Stimulated activated CD8-positive, alpha-beta memory T cell treated with anti-CD3 and anti-CD28 coated beads, Interleukin-4, amount 100 ng/mL, for 1 hour (primary cell): ENCODE measurements at places on chromosomes 12 and 14.

GRCh38 chr14:99732436-99733210 lies 48.5 kb downstream of the CYP46A1 start:
- DNase-seq, result no peak

DNA sequence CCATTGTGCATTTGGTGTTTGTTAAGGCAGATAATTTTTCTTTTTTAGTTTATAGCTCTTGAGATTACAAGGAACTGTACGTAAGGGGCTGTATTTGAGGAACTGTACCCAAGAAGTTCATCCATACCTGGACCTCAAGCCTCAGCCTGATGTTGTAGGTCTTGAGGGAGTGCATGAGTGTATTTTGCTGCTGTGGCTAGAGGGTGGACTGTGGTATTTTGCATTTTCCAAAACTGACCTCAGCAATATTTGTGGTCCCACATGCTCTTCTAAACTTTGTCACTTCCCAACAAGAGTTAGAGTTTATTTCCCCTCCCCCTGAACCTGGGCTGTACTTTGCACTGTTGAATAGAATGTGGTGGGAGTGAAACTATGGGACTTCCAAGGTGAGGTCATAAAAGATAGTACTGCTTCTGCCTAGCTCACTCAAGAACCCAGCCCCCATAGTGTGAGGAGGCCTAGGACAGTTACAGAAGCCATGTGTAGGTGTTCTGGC lies 42.2 kb upstream of the FBXO33 start:
- DNase-seq, result no peak

- DNase-seq, result no peak
Measured at GRCh38 chr12:13896063-13896626, 85.3 kb downstream of the GRIN2B start.

- no peak for DNase-seq
Measured at GRCh38 chr14:91078095-91078737, 17.8 kb upstream of the RPS6KA5 start.

- no peak for DNase-seq
Measured at GRCh38 chr12:47887529-47887928, 17.3 kb downstream of the VDR start.

GRCh38 chr14:31966896-31967668 lies 110.0 kb upstream of the ARHGAP5 start:
- no peak for DNase-seq

GRCh38 chr12:15446807-15447206 lies 124.5 kb downstream of the PTPRO start:
- DNase-seq, result no peak

DNA sequence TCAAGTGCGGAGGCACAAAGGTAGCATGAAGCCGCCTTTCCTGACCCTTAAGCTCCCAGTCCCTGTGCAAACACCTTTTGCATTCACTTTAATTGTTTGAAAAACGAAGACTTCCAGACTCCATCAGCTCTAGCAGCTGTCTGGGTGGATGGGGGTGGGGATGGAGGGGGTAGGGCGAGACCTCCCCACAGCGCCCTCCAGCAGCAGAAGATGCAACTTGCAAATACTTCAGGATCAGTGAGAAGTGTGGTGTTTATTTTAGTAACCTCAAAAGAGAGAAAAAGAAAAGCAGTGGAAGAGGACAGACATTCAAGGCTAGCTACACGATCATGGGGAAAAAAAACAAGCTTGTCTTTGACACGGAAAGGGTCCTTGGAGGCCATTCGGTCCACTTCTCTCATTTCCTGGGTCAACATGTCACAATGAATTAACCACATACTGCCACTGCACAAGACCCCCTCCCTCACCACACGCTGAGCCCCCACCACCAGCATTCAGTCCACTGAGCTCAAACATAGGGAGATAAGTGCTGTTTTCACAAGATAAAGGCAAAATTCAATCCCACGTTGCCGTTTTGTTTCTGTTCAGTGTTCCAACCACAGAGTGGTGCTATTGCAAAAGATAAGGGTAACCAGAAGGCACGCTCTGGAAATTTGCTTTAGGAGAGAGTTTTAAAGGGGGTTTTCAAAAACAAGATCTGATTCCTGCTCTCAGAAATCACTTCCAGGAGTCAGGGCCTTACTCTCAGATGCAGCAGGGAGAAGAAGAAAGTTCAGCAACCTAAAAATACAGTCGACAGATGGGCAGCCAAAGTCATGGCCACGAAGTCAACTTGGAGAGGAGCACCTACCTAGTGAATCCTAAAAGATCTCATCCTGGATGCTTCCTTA lies 3.3 kb upstream of the NTF3 start:
- DNase-seq, result no peak

DNA sequence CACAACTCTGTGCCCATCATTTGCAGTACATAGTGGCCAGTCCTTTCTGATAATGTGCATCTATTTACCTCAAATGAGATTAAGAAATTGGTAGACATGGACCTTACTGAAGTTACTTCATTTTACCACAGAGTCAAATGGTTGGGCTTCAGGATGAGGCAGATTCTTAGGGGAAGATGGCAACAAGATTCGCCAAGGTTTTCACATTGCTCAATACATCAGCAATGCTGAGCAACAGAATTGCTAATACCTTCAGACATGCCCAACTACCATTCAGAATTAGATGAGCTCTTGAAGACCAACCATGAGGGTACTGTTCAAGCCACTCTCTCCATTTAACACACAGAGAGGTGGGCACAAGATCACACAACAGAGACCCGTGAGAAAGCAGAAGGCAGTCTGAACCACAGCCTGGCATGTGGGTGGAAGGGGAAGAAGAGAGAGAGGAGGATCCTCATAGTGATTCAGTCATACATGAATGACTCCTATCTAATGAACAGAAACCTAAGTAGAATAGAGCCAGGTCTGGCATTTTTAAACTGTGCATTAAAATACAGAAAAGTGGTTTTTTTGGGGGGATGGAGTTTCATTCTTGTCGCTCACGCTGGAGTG lies 28.5 kb downstream of the CPM start:
- DNase-seq, result no peak

GRCh38 chr12:3087758-3088650 lies 10.8 kb downstream of the TSPAN9 start:
- no peak for DNase-seq

- no peak for DNase-seq
Measured at GRCh38 chr14:96138241-96138640, 66.4 kb upstream of the BDKRB2 start.

GRCh38 chr12:97022536-97023230 lies 115.6 kb downstream of the NEDD1 start:
- DNase-seq, result no peak

GRCh38 chr12:121282072-121282742 lies 14.3 kb downstream of the CAMKK2 start:
- DNase-seq, result no peak

- no peak for DNase-seq
Measured at GRCh38 chr12:86774841-86775388, 518.7 kb upstream of the MGAT4C start.

GRCh38 chr14:74213907-74214803 lies 25.1 kb upstream of the VSX2 start:
- no peak for DNase-seq

DNA sequence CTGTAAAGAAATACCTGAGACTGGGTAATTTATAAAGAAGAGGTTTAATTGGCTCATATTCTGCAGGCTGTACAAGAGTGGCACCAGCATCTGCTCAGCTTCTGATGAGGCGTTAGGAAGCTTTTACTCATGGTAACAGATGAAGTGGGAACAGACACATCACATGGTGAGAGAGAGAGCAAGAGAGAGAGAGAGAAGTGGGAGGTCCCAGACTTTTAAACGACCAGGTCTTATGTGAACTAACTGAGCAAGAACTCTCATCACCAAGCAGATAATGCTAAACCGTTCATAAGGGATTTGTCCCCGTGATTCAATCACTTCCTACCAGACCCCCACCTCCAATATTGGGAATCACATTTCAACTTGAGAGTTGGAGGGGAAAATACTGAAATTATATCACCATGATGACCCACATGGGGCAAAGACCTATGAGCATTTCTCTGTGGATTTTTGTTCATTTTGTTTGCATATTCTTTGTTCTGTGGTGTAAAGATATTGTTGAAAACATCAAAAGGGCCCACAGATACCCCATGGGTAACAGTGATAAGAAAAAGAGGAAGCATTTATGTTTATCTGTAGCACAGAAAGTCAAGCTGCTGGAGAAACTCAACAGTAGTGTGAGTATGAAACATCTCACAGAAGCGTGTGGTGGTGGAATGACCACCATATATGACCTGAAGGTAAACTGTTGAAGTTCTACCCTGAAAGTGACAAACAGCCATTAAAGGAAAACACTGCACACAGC lies 135.2 kb upstream of the PDE3A start:
- no peak for DNase-seq

DNA sequence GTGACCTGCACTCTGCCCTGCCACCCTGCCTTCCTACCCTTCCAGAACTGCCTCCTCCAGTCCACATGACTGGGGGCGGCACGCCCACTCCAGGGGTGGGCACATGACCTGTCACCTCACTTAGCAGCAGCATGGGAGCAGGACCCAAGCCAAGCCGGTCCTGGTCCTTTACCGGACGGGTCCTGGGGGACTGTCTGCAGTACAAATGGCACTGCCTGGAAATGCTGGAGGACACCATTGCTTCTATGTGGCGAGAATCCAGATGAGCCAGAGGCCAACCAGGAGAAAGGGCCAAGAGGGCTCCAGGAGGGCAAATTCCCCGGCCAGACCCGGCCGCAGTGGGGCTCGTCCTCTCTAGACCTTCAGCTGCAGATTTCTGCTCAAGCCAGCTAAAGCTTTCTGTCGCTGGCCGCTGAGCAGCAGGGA lies 33.1 kb downstream of the ITPK1 start:
- DNase-seq, result no peak

DNA sequence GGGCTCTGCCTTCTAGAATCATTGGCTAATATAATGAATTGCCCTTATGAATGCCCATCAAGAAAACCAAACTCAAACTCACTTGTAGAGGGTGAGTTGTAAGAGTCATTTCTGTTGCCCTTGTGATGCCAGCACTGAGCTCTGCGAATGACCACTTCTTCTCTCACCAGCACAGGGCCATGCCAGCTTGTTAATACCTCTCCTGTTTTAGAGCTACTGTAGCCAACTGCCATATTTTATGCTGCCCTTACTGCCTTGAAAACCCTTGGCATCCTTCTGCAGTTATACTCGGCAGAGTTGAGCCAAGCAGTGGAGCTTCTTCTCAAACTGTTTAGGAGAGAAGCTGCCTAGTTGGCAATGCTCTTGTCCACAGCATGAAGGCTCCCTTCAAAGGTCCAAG lies 8.1 kb downstream of the KRT75 start:
- no peak for DNase-seq

DNA sequence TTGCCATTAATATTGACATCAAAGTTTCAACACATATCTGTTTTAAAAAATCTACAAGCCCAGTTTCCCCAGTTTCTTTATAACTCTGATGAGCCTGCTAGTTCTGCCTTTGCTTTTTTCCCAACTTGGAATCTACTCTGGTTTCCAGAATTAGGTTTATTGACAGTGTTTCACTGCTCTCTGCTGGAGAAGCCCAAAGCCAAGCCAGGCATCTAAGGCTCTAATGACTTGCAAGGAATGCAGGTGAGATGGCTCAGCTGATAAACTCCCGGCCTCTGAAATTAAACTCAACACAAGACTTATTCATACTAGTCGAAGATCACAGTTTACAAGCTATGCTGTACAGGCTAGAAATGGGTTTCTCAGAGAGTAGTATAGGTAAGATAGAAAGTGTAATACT lies 54.3 kb downstream of the HMGA2 start:
- no peak for DNase-seq

DNA sequence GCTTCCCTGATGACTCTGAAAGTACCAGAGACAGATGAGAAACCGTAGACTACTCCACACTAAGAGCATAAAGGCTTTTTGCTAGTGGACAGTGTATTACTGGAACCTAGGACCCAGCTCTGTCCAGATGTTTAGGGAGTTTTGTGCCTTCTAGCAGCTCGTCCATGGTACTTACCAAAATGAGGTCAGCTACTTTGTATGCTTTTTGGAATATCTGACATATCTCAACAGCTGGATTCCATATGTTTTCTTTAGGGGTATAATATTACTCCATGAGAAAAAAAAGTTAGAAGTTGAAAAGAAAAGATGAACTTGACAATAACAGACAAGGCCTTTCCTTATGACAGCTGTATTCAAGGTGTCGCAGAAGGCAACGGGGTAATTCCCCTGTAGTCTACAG lies 32.1 kb upstream of the FRMD6 start:
- DNase-seq, result no peak

DNA sequence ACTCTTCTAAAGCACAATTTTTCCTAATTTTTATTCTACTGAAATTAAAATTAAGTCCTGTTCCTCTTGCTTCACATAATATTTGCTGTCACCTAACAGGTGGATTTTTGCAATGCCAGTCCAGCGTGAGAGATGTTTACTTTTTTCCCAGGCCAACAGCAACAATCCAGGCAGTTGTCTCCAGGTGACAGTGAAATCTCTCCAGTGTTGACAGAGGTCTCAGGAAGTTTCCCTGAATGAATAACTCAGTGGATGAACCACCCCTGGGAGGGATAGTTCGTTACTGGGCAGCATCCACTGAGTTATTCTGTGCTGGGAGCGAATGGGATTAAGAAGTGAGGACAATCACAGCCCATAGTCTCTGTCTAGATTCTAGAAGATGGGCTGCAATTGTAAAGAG lies 7.1 kb upstream of the NT5DC3 start:
- no peak for DNase-seq

- no peak for DNase-seq
Measured at GRCh38 chr14:76432827-76433752, 57.2 kb downstream of the ESRRB start.

DNA sequence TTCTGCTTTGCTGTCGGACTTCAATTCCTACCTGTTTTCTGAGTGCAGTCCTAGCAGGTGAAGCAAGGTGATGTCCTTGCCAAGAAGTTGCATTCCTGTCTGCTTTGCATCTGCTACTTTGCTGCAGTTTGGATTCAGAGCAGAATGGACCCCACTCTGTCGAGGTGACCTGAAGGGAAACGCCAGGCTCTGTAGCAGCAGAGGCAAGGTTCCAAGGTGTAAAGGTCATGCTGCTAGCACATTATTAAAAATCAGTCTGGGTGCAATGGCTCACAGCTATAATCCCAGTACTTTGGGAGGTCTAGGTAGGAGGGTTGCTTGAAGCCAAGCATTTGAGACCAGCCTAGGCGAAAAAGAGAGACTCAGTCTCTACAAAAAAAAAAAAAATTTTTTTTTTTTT lies 17.3 kb upstream of the ALDH2 start:
- no peak for DNase-seq

DNA sequence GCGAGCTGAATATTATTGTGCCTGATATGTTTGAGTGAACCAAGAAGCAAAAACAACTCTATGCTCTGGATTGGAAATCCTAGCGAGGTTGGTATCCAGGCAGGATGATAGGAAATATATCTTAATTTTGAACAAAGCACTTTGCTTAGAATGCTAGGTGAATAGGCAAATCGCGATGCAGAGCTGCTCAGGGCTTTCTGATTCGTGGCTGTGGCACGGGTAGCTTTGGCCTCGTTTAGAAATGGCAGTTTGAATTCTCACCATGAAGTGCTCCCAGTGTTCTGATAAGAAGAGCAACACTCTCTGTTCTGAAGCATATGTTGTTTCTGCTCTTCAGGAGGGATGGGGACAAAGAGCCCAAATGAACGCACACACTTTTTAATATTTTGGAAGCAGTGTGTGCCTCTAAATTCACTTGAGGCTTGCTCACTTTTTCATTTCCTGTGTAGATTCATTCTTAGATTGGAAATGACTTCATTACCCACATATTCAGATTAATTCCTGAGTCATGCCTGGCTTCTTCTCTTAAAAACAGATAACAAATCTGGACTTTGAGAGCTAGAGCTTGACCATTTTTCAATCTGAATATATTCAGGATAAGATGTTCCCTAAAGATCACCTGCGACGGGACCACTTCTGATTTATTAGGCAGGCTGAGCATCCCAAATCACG lies 200.9 kb downstream of the RPAP3 start:
- DNase-seq, result no peak
